Suprapubic skin (tissue), 4 donors: ENCODE measurements at places on chromosomes 2 and 18.
A peak's percentile ranks its signal among the peaks of the same experiment; 100 is the strongest.

DNA sequence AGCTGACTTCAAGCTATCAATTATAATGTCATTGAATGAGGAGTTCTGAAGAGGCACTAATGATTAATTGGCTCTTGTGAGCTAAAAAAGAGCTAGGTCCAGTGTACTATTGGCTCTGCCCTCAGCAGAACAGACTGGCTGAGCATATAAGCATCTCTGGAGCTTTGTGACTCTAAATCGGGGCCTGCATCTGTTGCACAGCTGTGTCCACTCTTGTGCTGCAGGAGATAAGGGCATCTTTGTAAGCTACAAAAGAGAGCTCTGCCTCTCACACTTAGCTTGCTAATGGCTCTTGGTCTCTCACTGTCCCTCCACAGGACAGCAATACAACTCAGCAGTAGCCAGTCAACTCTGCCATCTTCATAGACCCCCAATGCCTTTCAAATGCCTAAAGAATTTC, 61.5 kb upstream of the L3MBTL4 start:
- DNase-seq: no peak

DNA sequence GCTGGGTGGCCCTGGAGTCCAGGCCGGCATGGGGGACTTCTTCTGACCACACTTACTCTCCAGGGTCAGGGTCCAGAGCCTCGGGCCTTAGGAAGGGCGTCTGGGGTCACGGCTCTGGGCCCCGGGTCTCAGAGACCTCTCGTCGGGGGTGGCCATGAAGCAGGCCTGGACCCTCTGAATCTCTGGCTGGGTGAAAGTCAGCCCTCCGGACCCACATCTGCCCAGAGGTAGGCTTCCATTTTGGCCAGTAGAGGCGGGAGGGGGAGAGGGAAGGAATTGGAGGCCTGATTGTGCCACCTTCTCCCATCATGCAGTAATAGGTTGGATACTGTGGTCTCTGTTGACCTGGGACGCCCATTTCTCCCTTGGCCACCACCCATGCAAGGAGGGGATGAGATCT, 125.3 kb upstream of the GPC1 start:
- no peak for DNase-seq

- no peak for DNase-seq
Measured at GRCh38 chr2:40430776-40431599, 20.9 kb downstream of the SLC8A1 start.

DNA sequence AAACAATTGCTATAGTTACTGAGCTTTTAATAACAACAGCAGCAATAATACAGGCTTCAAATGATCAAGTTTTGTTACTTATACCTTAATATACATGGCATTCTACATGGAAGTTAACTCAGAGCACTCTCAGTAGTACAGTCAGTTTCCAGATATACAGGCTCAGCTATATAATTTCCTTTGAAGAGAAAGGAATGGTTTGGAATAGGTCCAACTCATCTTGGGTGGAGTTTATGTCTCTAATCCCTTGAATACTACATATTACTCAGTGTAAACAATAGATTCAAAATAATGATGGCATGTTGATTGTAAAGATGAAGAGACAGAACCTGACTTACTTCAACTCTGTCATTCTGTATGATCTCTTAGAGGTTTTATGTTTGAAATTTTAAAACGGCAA, 174.9 kb downstream of the EPHA4 start:
- DNase-seq: no peak

DNA sequence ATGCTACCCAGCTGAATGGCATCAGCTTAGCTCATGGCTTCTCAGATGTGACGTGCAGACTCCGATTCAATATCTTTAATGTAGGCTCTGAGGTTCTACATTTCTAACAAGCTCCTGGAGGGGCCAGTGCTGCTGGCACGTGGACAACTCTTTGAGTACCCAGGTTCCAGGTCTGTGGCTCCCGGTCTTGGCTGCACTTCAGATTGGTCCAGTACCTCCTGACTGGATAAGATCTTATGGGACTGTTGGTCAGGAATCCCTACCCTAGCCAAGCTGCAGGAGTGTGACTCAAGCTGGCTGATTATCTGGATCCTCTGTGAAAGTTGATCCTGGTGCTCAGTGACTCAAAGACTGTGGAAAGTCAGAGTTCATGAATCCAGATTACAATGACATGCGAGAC, 222.1 kb downstream of the ANKRD30B start:
- DNase-seq: peak; percentile 52

- no peak for DNase-seq
Measured at GRCh38 chr2:227153307-227153706, 10.7 kb downstream of the COL4A4 start.

DNA sequence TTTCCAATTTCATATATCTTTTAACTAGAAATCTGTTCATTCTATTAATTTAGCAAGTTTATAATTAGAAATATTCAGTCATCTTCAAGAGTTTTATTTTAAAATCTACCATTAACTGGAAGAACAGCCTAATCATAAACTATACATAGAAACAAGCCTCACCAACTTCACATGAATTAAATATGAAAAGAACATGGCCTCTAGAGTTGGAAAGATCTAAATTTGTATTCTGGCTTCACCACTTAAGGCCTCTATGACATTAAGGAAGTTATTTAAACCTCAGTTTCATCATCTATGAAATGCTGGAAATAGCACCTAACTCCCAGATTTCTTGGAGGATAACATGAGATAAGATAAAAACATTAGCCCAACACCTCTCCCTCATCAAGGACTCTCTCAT, 51.4 kb upstream of the SCN7A start:
- DNase-seq: no peak

DNA sequence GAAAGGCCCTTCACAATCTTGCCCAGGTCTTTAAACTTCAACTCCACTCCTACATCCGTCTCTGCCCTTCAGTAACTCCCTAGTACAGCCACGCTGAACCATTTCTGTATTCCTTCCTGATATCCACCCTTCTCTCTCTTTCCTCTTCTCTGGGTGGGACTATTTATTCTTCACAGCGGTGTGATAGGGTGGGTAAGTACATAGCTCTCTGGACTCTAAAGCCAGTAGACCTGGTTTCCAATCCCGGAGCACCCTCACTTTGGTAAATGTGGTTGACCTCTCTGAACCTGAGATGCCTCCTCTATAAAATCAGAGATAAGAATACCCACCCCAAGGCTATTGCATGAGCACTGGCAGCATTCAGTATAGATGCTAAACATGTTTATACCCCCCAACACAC, 86.7 kb downstream of the ATL2 start:
- DNase-seq: no peak

DNA sequence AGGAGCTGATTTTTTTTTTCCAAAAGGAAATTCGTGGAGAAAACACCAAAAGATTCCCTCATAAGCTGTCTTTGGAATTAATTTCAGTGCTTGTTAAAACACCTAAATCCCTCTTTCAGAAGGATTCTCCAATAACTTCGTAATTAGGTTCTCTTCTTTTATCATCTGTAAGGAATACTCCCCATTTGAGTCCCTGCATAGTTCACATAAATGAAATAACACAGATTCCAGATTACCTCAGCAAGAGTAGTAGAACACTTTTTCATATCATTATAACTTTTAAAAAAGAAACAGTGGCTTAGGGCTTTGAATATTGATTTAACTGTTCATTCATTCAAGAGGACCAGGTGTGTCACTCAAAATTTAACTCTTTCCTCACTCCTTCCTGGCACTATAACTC, 55.5 kb downstream of the ARHGAP28 start:
- no peak for DNase-seq

DNA sequence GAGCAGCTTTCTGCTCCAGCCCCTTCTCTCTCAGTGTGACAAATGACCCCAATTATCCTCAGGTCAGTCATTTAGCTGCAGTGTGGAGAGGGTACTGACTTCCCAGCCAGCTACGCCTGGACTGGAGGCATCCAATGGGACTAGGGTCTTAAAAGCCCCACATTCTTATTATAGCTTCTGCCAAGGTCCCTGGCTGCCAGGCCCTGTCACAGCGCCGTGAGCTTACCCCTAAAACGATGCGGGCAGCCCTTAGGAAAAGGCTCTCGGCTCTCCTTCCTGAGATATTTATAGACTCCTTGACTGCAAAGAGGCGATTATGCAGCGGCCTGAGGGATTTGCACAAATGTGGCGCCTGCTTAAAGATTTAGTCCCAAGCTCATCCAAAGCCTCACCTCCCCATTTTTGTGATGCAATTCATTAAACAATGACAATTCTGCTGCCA, 69.2 kb upstream of the EDAR start:
- DNase-seq: peak; percentile 52

DNA sequence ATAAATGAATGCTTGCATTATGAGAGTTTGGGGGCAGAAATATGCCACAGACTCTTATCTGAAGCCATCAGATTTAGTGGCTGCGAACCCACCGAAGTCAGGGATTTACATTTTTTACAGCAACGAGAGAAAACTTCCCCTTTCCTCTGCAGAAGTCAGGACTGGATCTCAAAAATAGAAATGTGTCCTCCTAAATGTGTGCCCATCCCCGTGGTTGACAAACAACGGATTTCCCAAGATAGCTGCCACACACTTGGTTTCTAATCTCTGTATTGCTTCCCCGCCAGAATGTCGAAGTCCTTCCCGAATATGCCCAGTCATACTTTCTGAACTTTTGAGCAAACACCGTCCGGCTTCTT, 879 bp upstream of the ADAM23 start:
- no peak for DNase-seq

- DNase-seq: no peak
Measured at GRCh38 chr2:20365249-20365817, 14.7 kb upstream of the PUM2 start.

GRCh38 chr18:31671951-31672350, 12.4 kb downstream of the B4GALT6 start:
- DNase-seq: no peak

- no peak for DNase-seq
Measured at GRCh38 chr18:59546188-59546587, 151.0 kb downstream of the CCBE1 start.

DNA sequence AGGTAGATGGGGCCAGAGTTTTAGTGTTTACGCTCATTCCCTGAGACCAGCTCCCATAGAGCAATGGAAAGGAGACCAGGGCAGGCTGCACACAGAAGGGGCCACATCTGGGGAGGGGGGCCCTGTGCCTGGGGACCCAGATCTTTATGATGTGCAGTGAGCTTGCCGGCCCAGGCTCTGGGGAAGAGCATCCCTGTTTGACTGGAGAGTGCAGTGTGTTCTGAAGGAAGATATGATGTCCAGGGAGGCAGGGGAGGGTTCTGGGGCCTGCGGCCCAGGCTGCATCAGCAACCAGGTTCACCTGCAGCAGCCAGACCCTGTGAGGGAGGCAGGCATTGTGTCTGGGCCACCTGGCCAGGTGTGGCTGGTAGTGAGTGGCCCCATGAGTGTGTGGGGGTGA, 13.8 kb downstream of the TPO start:
- DNase-seq: peak; percentile 38

- DNase-seq: no peak
Measured at GRCh38 chr2:124025171-124025580, at the start of gene CNTNAP5. TSS of gene CNTNAP5 (plus strand) at chr2:124025287. CDS start at chr2:124025651, 364 bp downstream.

DNA sequence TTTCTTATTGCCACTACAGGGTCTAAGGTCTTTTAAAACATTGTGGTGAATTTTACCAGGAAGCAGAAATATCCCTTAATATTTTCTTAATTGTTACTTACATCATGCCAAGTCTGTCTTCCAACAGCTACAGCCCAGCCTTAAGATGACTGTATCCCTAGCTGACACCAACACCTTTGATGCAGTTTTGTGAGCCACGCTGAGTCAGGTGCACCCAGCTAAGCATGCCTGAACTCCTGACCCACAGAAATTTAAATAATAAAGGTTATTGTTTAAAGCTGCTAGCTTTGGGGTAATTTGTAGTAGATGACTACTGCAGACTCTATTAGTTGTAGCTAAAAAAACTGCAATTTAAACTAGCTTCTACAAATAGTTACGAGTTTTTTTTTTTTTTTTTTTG, 1757.9 kb upstream of the LRRTM1 start:
- no peak for DNase-seq

DNA sequence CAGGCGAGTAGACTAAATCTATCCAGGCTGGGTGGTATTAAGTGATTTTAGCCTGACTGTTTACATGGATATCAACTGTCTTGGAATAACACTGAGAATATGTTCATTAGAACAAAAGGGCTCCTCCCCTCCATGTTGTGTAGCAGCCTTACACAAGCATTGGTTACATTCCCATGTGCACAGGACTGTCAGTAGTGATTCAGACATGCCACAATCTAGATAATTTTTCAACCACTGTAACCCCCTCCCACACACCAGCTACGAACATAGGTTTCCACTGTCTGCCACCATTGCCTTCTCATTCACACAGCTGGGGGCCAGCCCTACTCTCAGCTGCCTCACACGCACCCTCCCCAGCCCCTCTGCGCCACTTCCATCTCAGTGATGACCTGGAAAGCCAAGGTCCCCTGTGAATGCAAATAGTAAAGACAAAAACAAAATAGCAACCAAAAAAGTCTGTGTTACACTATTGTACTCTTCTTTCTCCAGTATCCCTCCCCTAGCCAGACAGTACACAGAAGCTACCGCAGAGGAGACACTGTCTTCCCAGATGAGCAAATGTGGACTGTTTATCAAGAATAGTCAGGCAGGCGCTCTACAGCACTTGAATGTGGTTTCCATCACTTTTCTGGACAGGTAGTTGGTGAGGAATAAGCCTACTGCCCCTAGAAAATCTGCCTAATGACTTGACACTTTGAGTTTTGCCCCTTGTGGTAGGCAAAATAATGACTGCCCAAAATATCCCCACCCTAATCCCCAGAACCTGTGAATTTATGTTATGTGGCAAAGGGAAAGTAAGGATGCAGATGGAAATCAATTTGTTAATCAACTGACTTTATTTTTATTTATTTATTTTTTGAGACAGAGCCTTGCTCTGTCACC, 27.9 kb upstream of the TYMS start:
- DNase-seq: no peak

- DNase-seq: no peak
Measured at GRCh38 chr18:45657357-45658335, 42.4 kb downstream of the SLC14A2 start.

DNA sequence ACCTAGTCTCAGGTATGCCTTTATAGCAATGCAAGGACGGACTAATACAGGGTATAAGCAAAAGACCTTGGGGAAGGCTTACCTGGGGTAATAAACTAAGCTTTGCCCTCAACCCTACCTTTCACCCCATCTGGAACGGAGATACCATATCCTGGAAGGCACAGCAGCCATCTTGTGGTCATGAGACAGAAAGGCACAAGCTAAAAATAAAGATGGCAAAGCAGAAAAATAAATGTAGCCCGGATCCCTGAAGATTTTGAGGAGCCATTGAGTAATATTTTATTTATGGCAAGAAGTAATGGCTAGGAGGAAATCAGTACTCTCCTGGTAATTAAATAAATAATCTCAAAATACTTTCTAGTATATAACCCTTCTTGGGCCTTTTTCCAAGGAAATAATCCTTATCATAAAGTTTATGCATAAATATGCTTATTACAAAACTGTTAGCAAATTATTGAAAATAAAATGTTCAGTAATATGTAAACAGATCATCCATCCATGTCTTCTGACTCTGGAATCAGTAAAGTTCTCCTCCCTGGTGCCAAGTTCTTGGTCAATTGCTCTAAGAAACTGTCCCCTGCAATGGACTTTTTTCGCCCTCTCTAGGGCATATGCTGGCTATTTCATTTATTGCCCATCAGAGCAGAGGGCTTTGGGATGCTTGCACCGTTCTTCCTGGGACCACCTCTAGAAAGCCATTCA, 198.7 kb downstream of the SPP2 start:
- no peak for DNase-seq

- no peak for DNase-seq
Measured at GRCh38 chr2:106545007-106545406, 57.8 kb downstream of the CD8B2 start.
